ENCODE measurements at places on chromosomes 7 and 10.

GRCh38 chr7:21113609-21114415, 314.1 kb upstream of the SP4 start:
- no peak for DNase-seq

DNA sequence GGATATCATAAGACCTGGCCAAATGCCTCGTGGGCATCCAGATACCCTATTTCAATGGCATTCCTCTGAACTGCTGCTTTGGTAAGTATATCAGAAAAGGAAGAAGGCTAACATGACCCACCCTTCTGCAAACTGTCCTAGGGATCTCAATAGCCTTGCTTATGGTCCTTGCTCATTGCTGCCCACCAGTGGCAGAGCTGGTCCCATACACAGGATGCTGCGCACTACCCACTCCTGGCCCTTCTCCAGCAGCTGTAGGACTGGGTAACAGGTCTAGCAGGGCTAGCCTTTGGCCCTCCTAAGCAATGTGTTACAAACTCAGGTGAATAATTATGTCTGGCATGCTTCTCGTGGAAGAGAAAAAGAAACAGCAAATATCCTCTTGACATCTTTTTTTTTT, 72.5 kb downstream of the C10orf90 start:
- DNase-seq = peak; percentile 9

- no peak for DNase-seq
Observed at GRCh38 chr10:98154076-98154475, 19.6 kb downstream of the R3HCC1L start.

GRCh38 chr10:58023341-58024073, 244.2 kb downstream of the IPMK start:
- DNase-seq = no peak

- no peak for DNase-seq
Observed at GRCh38 chr10:96746503-96746902, 26.2 kb upstream of the PIK3AP1 start.

DNA sequence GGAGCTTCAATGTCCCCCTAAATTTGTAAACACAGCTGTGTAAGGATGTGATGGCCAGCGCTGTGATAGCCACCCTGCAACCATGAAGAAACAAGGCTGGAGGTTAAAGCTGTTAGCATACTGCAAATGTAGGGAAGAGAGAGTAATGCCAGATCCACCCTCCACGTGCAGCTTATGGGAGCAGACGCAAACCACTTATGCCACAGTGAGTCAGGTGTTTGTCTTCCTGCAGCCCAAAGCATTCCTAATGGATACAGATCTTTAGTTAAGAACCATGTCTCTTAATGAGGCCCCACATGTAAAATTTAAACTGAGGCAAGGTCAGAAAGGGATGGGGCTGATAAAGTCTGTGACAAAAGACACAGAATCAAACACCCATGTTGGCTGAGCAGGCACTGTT, 13.6 kb upstream of the MYL7 start:
- DNase-seq = no peak

GRCh38 chr10:112115781-112116385, 67.7 kb downstream of the GPAM start:
- DNase-seq = peak; percentile 9

DNA sequence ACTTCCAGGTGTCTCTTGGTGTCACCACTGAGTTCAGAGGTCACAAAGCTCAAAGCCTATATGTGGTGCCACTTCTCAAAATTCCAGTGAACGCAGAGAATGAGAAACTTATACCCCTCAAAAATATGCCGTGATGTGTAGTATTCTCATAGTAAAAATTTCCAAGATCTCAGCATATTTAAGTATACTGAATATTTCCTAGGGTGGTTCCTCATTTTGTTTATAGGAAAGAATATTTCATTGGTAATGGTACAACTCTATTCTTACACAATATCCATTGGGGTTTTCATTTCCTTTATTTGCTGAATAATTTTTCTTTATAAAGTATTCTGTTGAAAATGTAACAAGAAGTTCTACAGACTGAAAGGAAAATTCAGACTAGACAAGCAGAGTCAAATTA, 58.9 kb upstream of the ADO start:
- DNase-seq = no peak

DNA sequence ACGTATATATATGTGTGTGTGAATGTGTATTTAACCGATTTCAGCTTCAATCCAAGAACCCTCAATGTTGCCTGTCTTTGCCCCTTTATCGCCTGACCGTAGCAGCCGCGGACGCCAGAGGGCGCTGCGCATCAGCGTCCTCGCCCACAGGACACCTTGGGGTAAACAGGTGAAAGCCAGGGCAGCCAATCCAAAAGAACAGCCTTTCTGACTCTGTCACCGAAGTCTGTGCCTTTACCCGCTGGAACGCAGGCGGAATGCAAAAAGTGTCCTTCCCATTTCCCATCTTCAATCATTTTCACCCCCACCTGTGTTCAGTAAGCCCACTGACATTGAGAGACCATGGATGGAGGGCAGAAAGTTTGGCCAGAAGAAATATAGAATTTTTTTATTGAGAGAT, 3.6 kb downstream of the NXPH1 start:
- DNase-seq = no peak

GRCh38 chr10:69107176-69107490, 16.8 kb upstream of the VPS26A start:
- DNase-seq = no peak

DNA sequence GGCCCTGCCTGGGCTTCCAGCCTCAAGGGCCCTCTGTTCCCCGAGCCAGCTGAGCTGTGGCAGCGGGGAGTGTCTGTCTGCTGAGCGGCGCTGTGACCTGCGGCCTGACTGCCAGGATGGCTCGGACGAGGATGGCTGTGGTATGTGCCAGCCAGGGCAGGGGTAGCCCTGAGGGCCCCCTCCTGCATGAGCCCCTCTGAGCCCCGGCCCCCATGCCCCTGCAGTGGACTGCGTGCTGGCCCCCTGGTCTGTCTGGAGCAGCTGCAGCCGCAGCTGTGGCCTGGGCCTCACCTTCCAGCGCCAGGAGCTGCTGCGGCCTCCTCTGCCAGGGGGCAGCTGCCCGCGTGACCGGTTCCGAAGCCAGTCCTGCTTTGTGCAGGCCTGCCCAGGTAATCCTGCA, 28.4 kb upstream of the ZNF467 start:
- no peak for DNase-seq

GRCh38 chr10:68938117-68938516, 17.9 kb upstream of the DDX21 start:
- DNase-seq = no peak

DNA sequence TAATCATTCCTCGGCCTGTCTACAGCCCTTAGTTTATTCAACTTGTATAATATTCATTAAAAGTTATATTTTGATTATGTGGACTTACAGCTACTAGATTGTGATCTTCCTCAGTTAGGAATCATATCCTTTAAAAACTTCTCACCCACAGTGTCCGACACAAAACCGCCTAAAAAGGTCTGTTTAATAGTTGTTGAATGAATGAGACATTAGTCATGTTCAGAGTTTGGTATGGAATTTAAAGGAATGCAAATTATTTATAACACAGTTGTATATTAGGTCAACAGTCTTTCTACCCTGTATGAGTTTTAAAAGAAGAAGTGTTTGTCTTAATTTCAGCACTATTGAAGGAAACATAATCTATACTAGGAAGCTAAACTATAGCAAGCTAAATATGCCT, 390.0 kb downstream of the ARL4A start:
- DNase-seq = no peak

GRCh38 chr7:69213878-69214277, 384.4 kb upstream of the AUTS2 start:
- no peak for DNase-seq

DNA sequence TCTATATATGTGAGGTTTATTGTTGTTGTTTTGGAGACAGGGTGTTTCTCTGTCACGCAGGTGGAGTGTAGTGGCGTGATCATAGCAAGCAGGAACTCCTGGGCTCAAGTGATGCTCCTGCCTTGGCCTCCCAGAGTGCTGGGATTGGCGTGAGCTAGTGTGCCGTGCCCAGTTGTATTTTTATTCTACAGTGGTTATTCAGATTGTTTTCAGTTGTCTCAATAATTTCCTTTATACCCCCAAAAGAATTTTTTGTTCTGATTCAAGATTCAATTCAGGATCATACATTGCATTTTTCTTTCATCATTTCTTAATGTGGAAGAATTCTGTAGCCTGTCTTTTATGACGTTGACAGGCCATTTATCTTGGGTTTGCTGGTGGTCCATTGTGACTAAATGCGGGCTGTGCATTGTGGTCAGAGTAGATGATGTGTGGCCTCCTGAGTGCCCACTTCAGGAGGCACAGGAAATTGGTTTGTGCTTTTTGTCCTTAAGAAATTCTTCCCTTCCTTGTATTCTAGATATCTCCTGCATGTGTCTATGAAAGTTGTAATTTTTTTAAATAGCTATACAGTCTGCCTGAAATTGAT, 22.9 kb downstream of the RBM33 start:
- DNase-seq = no peak

DNA sequence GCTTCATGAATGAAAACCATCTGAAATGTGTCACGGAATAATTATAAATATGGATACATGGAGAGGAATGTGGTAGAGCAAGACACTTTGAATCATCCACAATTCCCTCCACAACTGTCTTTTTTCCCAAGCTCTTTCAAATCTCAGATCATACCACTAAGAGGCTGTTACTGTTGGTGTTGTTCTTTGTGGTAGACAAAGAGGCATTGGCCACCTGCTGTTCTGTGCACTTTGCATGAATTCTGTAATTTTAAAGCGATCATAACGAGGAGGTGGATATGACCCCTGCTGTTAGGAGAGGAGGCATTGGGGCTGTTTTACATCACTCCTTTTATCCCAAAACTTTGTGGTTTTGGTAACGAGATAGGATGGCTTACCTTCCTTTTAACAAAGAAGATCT, 141.2 kb upstream of the KLF6 start:
- no peak for DNase-seq

DNA sequence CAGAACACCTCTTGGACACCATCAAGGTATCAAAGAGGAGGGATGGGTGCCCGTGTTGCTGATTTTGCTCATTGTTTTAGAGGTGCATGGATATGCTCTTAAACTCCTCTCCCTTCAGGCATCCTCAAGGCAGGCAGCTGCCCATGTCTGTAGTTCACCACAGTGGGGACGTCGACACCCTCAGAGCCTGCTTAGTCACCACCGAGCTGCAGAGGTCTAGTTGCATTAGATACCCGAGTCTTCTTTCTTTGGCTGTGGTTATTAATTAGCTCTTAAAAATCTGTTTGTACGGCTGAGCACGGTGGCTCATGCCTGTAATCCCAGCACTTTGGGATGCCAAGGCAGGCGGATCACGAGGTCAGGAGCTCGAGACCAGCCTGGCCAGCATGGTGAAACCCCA, 24.7 kb upstream of the TSPAN13 start:
- DNase-seq = no peak

GRCh38 chr7:27179503-27180430, 5.3 kb downstream of the HOXA11 start:
- DNase-seq = peak; percentile 69

- DNase-seq = no peak
Observed at GRCh38 chr10:89129911-89130310, 77.2 kb downstream of the CH25H start.

GRCh38 chr10:72340510-72341261, 14.0 kb downstream of the DNAJB12 start:
- peak; percentile 61 for DNase-seq

DNA sequence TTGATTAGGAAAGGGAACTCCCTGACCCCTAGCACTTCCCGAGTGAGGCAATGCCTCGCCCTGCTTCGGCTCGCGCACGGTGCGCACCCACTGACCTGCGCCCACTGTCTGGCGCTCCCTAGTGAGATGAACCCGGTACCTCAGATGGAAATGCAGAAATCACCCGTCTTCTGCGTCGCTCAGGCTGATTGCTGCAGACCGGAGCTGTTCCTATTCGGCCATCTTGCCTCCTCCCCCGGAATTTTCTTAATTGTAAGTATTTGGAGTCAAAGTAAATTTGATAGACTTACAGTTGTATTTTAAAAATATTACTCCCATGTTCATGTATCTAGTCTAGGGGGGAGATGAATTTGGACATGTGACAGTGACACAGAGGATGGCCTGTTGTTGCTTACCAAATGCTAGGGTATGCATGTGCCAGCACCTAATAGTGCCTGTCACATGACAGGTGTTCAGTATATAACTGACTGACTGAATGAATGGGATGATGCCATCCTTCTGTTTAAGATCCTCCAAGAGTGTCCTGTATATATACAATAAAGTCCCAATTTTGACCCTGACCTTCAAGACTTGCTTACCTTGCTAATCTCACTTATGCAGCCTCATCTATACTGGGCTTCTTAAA, 42.0 kb upstream of the ICA1 start:
- DNase-seq = no peak

DNA sequence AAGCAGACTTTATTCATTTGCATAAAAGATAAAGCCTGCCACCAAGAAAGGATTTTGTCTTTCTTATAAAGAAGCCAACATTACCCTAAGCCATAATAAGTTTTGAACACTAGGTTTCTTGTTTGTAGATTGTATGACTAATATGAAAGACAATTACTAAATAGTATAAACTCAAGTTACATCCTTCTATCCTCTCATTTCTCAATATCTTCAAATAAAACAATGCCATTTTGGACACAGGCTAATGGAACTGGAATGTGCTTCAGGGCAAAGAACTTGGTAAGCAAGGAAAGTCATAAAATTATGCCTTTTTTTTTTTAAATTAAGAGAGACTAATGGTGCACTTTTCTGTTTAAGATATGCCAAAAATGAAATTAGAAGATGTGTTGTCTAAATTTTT, 137.7 kb downstream of the DKK1 start:
- no peak for DNase-seq

- DNase-seq = no peak
Observed at GRCh38 chr7:12706900-12707536, 19.6 kb downstream of the ARL4A start.

DNA sequence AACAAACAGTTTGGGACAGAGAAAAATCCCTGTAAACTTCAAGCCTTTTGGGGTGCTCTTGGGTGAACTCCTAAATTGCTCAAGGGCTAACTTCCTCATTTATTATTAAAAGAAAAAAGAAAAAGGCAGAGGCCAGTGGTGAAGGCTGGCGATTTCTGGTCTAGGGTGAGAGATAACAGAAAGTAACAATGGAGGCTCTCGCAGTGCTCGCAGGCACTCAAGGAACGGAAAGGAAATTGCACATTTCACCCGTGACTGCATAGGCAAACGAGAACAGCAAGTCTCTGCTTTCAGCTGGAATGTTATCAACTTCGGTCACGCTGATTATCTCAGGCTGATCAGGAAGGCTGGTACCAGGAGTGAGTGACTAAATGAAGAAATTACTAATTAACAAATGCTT, 70.7 kb downstream of the PRKAG2 start:
- DNase-seq = no peak

GRCh38 chr10:98096316-98096715, 38.1 kb upstream of the R3HCC1L start:
- DNase-seq = no peak

GRCh38 chr10:118259288-118259906, 82.7 kb downstream of the FAM204A start:
- no peak for DNase-seq

GRCh38 chr10:16828701-16829175, 11.5 kb upstream of the RSU1 start:
- DNase-seq = no peak

DNA sequence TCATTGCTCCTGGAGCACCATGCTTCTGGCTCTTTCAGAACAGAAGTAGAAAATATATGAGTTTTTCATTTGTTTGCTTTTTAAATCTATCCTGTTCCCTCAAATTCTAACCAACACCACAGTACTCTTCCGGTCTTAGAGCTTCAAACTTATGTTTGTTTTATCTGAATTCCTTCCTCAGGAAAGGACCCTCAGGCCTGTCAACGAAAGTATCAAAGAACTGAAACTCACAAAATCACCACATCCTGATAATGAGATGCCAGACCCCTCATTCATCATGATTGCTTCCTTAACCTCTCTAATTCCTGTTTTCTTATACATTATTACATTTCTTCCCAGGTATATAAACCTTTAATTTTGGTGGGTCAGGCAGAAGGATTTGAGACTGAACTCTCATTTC, 135.2 kb downstream of the BMS1 start:
- no peak for DNase-seq
